Parietal lobe (tissue), 2 donors: ENCODE measurements at places on chromosomes 12 and 14. TPM values are rescaled to one million over a fixed set of nuclear protein-coding genes. Genes with fewer than 3 reads are reported as not detected.

PZP gene
- total RNA-seq: not detected

EML5 gene
- 25.0 TPM for total RNA-seq

LBHD2 gene
- total RNA-seq: not detected

AACS gene
- 51.0 TPM for total RNA-seq

SLC25A21 gene
- total RNA-seq: 1.9 TPM
